ENCODE measurements at places on chromosomes 16 and 17. TPM values are rescaled to one million over a fixed set of nuclear protein-coding genes. Genes with fewer than 3 reads are reported as not detected.

GRCh38 chr16:66590322-66590721 lies 11.1 kb downstream of the CMTM2 start:
- no peak for DNase-seq

DNA sequence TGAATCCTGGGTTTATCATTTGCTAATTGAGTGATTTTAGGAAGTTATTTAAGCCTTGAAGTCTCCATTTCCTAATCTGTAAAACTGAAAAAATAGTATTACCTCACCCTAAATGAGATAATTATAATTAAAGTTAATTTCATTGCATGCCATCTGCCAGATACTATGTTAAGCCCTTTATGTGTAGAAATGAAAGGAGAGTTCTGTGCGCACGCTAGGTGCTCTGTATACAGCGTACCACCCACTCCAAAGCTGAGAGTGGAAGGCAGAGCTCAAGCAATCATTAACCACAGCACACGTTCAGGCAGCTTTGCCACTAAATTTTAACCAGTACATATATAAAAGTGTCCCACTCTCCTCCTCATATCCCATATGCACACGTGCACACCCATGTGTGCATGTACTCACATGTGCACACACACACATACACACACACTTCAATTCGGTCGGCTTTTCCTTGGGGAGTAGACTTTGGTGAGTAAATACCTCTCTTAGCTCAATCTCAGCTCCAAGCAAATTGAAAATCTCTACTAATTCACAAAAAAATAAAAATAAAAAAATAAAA lies 204.8 kb downstream of the GRIN2A start:
- DNase-seq = no peak

Gene ENO3
- polyA plus RNA-seq = 922 TPM

Gene PROCA1
- 2.2 TPM for polyA plus RNA-seq

GRCh38 chr17:70405492-70406220 lies 236.3 kb downstream of the KCNJ2 start:
- no peak for DNase-seq

Gene PRR15L
- polyA plus RNA-seq = 0.15 TPM

Gene BCKDK
- 24.8 TPM for polyA plus RNA-seq

- DNase-seq = no peak
These were observed 48.6 kb downstream of the GAS7 start for GRCh38 chr17:10149573-10150399.

DNA sequence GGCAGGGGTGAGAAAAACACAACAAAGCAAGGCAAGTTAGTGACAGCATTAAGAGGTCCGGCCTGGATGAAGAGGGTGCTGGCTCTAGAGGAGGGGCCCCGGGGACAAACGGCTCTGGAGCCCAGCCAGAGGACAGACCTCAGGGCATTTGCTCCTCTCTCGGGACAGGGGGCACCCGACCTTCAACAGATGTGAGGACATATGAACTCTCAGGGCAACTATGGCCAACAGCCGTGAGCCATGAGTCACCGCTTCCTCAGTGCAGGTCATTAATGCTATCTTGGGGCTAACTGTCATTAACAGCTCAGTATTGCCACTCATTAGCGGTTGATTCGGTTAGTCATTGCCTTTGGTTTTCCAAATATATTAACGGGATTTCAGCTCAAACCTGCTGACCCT lies 9.7 kb upstream of the ARL5C start:
- no peak for DNase-seq

Gene ST6GALNAC1
- not detected for polyA plus RNA-seq

Gene SLC16A6
- 0.60 TPM for polyA plus RNA-seq

Measured in muscle of arm (tissue), 14 donors.